Stimulated activated CD8-positive, alpha-beta memory T cell treated with anti-CD3 and anti-CD28 coated beads, Interleukin-7, amount 100 ng/mL, for 1 hour (primary cell): ENCODE measurements at places on chromosomes 4 and X.

- no peak for DNase-seq
These were observed 23.5 kb downstream of the FMR1 start for GRCh38 chrX:147935156-147935758.

DNA sequence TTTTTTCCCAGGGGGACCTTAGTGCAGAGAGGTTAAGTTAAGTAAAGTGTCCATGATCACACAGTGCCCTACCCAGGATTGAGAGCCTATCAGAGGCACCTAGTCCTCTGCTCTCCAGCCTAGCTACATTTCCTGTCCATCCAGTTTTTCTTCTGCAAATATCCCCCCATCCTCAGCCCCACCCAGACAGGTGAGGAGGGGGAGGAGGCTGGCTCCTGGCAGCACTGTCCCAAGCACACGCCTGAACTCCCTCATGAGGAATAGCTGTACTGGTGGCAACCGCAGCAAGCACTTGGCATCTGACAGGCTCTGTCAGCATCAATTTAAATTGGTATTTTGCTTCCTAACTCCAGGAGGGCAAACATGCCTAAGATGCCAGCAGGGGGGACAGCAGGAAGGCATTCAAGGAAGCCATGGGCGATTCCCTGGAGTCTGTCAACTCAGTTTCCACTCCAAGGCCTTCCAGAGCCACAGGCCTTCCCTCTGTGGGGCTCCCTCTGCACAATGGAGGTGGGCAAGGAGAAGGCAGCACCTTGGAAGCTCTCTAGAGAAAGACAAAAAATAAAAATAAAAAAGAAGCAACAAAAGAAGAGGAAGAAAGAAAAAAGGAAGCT, 6.4 kb upstream of the FRMPD3 start:
- no peak for DNase-seq

DNA sequence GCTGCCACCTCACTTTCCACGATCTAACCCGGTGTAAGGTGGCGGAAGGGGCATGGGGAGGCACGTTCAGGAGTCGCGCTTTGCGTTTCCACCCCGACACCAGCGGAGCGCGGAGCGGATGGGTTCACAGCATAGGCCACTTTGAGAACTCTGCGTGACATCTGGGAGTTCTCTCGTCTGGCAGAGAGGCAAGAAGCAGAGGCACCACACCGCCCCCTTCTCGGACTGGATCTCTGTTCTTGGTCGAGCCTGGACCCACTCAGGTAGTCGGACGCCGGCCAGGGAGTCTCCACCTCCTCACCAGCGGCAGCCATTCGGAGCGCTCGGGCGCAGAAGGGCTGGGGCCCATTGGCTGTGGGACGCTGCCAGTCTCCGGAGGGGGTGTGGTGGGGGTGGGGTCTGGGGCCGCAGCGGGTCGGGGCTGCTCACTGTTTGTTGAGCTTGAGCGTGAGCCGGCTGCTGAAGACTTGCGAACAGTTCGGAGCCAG, at the start of gene DACH2:
Gene DACH2 (plus strand): TSS at position 428 of the 488 bp plus-strand sequence.
- DNase-seq: no peak

DNA sequence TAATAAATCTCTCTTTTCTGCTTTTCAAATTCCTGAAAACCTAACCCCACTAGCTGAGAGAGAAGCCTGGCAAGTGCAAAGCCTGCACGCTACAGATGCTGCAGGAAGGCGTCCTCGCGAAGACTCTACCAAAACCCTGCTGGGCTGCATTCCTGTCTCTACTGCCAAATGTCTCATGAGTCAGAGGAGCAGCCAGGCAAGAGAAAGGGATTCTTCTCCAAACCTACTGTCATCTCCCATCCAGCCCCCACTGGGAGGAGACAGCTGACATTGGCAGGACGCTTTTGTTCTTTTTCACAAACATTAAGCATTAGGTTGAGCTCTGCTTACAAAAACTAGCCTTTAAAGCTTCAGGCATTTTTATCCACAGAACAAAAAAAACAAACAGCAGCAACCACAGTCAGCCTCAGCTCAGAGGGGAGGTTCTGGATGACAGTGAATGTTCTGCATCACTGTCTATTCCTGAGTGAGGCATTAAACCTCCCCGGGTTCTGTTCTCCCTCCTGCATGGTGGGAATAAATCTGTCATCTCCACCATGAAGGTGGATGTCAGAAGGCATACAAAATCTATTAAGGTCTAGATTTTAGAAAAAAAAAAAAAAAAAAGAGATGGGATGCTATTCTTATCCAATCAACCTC, 18.0 kb downstream of the CRMP1 start:
- no peak for DNase-seq

- DNase-seq: no peak
These were observed 58.9 kb downstream of the ARX start for GRCh38 chrX:24956828-24957227.

- no peak for DNase-seq
These were observed 85.6 kb downstream of the SLIT2 start for GRCh38 chr4:20337261-20337664.

GRCh38 chr4:107265859-107266258, 229.7 kb upstream of the DKK2 start:
- DNase-seq: no peak
